Muscle of arm (tissue), 14 donors: ENCODE measurements at places on chromosomes 16 and 17. TPM values are rescaled to one million over a fixed set of nuclear protein-coding genes. Genes with fewer than 3 reads are reported as not detected.

The CTRB2 gene
- polyA plus RNA-seq: 0.58 TPM

The ITGA3 gene
- not detected for polyA plus RNA-seq

The C16orf92 gene
- not detected for polyA plus RNA-seq

The GNG13 gene
- not detected for polyA plus RNA-seq

The NOMO2 gene
- polyA plus RNA-seq: 70.8 TPM

The MBTPS1 gene
- polyA plus RNA-seq: 67.8 TPM

The HP gene
- 0.31 TPM for polyA plus RNA-seq

The DNAI2 gene
- polyA plus RNA-seq: not detected

The ALOXE3 gene
- polyA plus RNA-seq: 0.22 TPM

The NLRC3 gene
- not detected for polyA plus RNA-seq

The CBX4 gene
- polyA plus RNA-seq: 6.0 TPM

The TCAP gene
- polyA plus RNA-seq: 184 TPM

The KRT12 gene
- polyA plus RNA-seq: not detected

The SLC16A6 gene
- 0.49 TPM for polyA plus RNA-seq

The UTS2R gene
- polyA plus RNA-seq: 4.3 TPM

The JPH3 gene
- 0.54 TPM for polyA plus RNA-seq

The CD300LG gene
- polyA plus RNA-seq: 2.2 TPM

The SNAI3 gene
- 7.0 TPM for polyA plus RNA-seq

The FKBP10 gene
- polyA plus RNA-seq: 88.2 TPM

The PRR35 gene
- 0.16 TPM for polyA plus RNA-seq
